Esophagus squamous epithelium (tissue), 5 donors: ENCODE measurements at places on chromosomes 12 and 14.

DNA sequence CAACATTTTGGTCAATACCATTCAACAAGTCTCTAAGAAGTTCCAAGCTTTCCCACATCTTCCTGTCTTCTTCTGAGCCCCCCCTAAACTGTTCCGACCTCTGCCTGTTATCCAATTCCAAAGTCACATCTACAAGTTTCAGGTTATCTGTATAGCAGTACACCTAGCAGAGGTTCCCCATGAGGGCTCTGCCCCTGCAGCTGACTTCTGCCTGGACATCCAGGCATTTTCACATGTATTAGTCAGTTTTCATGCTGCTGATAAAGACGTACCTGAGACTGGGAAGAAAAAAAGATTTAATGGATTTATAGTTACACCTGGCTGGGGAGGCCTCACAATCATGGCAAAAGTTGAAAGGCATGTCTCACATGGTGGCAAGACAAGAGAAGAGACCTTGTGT is 10.2 kb upstream of the PLA2G1B start:
- no peak for DNase-seq

DNA sequence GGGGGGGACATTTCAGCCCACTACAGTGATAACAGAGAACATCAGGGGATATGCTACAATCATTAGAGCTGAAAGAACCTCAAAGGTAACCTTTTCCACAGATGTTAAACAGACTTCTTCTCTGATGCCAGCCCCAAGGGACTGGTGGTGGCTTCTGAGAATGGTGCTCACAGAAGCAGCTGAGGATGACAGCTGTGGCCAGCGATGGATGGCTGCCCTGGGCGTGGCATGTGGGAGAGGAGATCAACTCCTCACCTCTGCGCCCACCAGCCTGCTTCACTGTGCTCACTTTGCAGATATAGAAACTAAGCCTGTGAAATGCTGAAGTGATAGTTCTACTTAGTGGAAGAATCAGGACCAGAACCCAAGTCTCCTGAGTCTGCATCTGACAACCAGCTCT is 33.0 kb downstream of the FOXN3 start:
- DNase-seq = peak; percentile 19

- DNase-seq = no peak
These were observed 1.9 kb downstream of the TDRD9 start for GRCh38 chr14:103930051-103930604.

GRCh38 chr12:29516431-29516875 is 19.0 kb upstream of the OVCH1 start:
- DNase-seq = no peak

GRCh38 chr12:40142001-40142744 is 36.3 kb upstream of the SLC2A13 start:
- DNase-seq = no peak

- no peak for DNase-seq
These were observed 60.0 kb upstream of the PNMA1 start for GRCh38 chr14:73774241-73774570.

DNA sequence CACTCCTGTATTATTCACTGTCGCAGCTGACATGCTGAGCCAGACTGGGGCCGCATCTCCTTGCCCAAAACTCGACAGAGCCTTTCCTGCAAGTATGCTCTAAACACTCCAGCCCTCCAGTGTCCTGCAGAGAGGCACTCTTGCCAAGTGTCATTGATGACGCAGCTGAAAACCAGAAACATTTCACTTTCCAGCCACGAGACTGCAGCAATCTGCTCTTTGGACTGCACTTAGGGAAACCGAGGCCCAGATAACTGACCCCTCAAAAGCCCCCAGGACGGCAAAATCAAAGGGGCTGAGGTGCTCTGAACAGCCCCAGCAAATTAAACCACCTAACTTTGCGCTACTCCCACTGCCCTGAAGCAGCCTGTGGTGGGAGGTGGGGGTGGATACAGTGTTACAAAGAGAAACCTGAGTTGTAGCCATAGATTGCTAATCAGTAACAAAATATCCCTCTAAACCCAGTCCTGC is 2.6 kb downstream of the CCDC85C start:
- DNase-seq = no peak

- no peak for DNase-seq
These were observed 663.4 kb downstream of the TMTC2 start for GRCh38 chr12:83349907-83350611.

DNA sequence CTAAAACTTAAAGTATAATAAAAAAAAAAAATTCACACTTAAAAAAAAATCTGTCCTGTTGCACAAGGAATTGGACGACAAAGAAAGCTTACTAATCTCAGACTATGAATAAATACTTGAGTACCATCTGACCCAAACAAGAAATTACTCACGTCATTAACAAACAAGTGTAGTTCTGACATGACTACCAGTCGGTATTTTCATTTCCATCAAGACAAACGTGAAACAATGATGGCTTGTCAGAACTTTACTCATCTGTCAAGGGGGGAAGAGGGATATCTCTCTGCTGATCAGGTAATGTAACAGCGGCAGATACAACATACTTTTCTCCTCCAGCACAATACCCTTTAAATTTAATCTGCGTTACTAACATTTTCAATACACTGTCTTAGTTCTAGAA is 78.3 kb downstream of the CDK17 start:
- DNase-seq = no peak

DNA sequence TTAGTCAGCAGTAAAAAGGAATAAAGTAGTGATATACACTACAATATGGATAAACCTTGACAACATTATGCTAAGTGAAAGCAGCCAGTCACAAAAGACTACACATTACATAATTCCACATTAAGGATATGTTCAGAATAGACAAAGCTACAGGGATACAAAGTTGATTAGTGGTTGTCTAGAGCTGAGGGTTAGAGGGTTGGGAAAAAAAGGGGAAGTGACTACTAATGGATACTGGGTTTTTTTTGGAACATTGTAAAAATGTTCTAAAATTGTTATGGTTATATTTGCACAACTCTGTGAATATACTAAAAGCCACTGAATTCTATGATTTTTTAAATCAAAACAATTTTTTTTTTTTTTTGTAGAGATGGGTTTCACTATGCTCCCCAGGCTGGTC is 4.8 kb upstream of the NGDN start:
- DNase-seq = no peak

DNA sequence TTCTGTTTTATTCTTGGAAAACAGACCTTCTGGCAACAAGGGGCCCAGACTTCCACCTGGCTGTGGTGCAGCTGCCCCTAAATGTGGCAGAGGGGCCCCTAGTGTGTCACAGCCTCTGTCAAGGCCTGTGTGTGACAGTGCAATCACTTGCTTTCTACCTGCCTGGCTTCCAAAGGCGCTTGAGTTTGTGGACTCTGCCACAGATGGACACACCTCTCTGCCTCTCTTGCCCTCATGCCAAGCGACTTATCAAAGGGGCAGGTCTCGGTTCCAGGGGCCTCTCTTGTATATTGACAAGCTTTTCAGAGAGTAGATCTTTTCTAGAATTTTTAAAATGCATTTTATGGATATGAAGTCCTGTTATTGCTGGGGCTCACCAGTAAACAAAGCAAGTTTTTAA is 217.2 kb downstream of the SLC15A4 start:
- DNase-seq = no peak

DNA sequence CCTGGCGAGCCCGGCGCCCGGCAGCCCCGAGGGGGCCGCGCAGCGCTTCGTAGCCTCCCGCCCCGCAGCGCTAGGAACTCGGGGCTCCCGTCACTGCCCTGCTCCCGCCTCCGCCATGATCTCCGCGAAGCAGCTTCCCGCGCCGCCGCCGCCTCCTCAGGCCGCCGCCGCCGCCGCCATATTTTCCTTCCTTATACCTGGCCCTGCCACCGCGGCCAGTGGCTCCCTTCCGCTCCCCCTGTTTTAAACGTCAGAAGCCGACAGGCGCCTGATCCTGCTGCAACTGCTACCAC is 286 bp downstream of the PPP4R3A start:
- DNase-seq = no peak

GRCh38 chr12:81987371-81987770 is 228.2 kb upstream of the PPFIA2 start:
- DNase-seq = no peak

- DNase-seq = no peak
These were observed 29.3 kb downstream of the HECTD4 start for GRCh38 chr12:112352921-112353320.

DNA sequence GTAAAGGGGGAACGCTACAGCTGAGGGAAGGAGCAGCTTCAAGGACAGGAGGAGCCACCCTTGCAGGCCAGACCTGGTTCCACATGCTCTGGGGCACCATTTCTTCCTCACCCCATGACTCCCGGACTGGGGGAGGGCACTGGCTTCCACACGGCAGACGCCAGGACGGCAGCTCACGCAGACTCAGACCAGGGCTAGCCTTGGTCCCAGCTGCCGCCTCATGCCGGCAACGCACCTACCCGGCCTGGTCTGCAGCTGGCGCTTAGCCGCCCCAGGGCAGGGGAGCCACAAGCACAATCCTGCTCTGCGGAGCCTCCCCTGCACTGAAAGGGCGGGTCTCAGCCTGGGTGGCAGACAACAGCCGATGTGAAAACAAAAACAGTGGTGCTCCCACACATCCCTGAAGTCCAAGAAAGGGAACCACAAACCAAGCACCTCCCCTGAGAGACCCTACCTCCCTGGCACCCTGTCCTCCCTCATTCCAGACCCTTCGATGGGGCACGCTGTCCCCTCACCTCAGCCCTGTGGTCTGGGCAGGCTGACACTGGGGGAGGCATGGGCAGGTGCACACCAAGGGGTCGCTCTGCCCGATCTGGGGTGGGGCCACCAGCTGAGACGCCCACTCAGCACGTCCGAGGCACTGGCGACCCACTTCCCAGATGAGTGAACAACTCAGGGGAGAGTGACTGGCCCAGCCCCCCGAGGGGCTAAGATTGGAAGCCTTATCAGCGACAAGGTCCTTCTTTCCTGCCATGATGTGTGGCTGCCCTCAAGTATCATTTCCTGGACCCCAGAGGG is 65.0 kb downstream of the CHGA start:
- no peak for DNase-seq
